ENCODE measurements at places on chromosomes 1 and 21.

- DNase-seq = no peak
Observed at GRCh38 chr1:119682141-119682540, 29.6 kb upstream of the PHGDH start.

- no peak for DNase-seq
Observed at GRCh38 chr1:152185544-152186391, 26.7 kb upstream of the RPTN start.

DNA sequence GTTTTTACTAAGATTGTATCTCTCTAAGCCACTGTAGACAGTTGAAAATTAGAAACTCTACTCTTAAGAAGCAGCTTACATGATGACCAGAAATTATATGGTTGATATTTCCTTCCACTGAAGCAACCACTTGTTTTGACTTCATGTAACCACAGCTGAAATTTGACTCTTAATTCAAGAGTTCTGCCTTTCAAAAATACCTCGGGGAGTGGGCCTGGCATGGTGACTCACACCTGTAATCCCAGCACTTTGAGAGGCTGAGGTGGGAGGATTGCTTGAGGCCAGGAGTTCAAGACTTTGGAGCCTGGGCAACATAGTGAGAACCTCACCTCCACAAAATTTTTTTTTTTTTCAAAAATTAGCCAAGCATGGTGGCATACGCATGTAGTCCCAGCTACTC, 4.3 kb downstream of the AMPD1 start:
- DNase-seq = no peak

DNA sequence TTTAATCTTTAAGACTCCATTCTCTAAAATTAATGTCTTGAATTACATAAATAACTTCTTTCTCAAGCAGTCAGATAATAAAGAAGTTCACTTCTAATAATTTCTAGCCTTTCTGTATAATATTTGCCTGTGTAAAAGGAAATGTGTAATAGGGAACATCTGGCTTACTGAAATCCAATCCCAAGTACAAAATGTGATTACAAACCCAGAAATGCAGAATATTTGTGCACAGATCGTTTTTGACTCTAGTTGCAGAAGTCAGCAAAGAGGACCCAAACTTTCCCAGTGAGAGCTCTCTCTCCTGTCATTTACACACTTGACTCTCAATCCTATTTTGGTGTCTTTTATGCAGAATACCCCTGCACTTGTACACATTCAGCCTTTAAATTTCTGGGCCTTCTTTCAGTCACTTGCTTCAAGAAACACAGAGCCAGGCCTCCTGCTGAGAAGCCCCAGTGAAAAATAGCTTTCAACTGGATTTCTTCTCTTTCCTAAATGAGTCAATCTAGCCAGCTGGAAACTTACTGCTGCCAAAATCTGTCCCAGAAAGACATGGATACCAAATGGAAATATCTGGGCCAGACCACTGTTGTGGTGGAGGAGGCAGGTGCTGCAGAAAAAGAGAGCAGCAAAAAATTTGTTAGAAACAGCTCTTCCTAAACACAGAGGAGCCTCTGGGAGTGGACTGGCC, 68.5 kb upstream of the ADAM30 start:
- DNase-seq = no peak

GRCh38 chr1:3244927-3245315, 175.9 kb downstream of the PRDM16 start:
- DNase-seq = no peak

DNA sequence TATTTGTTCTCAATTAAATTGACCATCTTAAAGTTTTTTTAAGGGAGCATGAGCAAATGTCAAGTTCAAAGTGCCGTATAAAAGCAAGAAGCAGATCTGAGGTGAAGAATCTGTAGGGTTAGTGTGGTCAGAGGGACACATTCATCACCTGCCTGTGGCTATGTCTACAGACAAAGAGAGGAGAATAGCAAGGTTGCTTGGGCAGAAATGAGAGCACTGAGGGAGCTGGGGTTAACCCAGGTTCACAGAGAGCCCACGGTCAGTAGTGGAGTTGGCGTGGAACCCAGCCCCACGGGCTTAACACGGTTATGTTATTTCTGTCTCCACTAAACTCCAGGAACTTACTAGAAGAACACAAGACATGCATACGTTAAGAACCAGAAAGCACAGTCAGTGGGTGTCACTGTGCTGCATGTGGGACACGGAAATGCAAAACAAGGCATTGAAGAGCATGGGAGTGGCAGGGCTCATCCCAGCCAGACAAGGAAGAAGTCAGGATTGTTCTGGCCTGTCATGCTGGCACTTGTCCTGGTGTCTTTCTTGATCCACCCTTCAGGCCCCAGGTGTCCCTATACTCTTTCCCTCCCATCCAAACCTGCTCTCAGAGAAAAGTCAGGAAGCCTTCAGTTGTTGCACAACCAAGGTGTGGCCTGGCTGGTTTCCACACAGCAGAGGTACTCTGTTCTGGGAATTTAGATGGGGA, 95.5 kb upstream of the IVNS1ABP start:
- no peak for DNase-seq

DNA sequence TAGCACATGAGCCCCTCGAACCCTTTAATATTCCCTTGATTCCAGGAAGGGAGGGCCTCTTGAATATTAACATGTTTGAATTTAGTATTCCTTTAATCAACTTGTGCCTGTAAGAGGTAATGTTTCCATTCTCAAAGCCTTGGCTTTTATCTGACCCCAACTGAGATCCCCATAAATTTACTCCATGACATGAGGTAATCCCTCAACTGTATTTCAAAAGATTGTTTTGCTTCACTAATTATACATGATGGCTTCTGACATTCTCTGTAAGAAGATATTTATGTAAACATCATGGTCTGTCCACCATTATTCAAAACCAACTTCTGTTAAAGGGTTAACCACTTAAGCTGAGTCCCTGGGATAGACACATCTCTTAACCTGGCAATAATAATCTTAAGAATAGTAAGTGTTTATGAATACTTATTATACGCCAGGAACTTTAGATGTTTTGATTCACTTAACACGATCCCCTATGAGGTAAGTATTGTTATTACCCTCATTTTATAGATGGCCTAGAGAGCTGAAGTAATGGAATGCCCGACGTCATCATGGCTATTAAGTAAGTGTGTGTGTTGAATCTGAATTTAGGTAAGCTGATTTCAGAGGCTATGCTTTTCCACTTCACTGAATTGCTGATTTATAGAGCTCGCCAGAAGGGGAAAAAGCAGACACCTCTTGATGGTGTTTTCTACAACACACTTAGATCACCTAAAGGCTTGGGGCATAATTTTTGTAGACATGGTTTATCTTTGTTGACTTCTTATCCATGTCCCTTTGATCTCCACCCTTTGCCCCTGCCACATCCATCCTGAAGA, 11.1 kb downstream of the KRTAP19-1 start:
- no peak for DNase-seq

- peak; percentile 41 for DNase-seq
Observed at GRCh38 chr1:154970631-154971340, at the start of gene SHC1. Gene SHC1 (minus strand): TSS chr1:154970747. CDS start chr1:154970526, 221 bp downstream.

GRCh38 chr1:212132025-212132424, 96.5 kb downstream of the DTL start:
- DNase-seq = no peak

GRCh38 chr1:153444078-153444477, 16.4 kb downstream of the S100A7 start:
- no peak for DNase-seq

DNA sequence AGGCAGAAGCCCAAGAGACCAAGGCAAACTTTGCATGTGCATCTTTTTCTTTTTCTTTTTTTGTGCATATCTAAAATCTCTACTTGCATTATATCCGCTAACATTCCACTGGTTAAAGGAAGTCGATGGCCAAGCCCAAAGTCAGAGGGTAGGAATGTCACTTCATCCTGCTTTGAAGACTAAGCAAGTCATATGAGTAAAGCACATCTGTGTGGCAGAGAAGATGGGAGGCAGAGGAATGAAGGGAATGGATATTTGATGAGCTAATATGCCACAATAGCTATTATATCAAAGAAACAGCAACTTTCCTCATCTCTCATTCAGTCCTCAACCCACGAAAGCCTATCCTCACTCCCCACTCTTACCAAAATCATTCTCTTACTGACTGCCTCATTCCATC, 59.3 kb downstream of the RNF220 start:
- no peak for DNase-seq

- DNase-seq = no peak
Observed at GRCh38 chr1:59285691-59286090, 11.2 kb upstream of the FGGY start.

GRCh38 chr1:11875094-11875493, 16.3 kb upstream of the NPPB start:
- DNase-seq = no peak

DNA sequence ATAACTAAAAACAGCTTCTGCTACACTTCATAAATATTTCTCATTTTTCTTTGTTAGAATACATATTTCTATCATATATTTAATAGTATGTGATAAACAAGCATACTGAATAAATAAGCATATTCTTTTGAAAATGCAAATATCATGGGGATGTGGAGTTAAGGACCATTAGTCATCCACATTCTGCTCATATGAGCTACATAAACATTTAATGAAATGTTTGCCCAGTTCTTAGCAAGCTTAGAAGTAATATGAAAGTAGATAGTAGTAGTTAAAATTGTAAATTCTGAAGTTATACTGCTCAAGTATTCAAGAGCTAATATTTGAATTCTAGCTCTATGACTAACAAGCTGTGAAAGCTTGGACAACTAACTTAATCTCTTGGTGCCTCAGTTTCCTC, 10.1 kb upstream of the GORAB start:
- no peak for DNase-seq

DNA sequence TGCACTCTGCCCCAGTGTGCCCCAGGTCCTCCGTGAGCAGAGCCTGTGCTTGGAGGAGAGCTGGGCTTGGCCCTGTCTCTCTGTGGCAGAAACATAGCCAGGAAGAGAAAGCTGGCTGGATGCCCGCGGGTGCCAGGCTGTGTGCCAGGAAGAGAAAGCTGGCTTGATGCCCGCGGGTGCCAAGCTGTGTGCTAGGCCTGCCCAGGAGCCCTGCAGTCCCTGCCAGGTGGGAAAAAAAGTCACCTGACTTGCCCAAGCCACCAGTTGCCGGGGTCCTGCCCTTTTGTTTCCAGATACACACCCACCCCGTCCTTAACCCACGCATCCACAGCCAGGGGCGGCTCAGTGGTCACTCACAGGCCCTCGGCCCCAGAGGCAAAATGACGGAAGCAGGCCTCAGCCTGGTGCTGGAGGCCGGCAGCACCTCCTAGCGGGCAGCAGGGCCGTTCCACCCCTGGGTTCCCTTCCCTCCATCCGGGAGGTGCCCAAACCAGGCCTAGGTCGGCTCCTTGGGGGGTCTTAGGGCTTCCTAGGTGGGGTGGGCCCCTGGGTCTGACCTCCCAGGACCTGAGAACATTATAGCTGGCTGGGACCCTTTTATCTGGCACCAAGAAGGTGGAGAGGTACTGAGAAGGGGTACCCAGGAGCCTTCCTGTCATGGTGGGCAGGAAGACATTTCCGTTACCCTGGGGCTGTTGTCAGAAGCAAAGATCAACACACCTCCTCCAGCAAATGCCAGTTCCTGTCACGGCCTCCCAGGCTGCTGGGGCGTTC, 9.1 kb downstream of the ITGB2 start:
- DNase-seq = no peak

- no peak for DNase-seq
Observed at GRCh38 chr1:29875557-29876028, 639.3 kb downstream of the PTPRU start.

DNA sequence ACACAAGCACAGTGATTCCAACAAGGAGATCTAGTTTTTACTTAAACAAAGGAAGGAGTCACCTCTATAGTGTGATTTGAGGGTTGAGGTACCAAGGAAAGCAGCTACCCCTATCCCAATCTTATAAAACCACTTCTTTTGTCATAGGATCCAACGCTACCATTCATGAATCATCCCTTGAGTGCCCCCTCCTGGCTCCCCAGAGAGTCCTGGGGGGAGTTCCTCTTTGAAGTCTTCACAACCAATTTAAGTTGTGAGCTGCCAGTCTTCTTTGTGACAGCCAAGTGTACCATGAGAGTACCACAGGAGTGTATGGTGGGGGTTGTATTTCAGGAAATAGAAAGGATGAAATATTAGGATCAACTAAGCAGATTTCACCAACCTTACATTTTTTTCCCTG, 39.1 kb upstream of the NHLH2 start:
- DNase-seq = no peak

DNA sequence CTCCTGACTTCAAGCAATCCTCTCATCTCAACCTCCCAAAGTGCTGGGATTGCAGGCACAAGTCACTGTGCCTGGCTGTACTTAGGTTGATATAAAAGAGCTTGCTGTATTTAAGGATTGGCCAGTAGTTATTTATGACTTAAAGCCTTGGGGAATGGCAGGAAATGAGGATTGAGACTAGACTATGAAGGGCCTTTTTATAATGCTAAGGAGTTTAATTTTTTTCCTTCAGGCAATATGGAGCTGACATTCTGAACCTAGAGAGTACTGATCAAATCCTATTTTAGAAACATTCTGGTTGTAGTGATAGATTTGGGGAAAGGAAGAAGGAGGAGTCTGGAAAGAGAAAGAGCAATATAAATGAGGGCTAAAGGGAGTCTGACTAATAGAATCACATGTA, 44.7 kb downstream of the MSH4 start:
- DNase-seq = no peak

- DNase-seq = no peak
Observed at GRCh38 chr1:36124404-36125128, 456 bp downstream of the COL8A2 start.

DNA sequence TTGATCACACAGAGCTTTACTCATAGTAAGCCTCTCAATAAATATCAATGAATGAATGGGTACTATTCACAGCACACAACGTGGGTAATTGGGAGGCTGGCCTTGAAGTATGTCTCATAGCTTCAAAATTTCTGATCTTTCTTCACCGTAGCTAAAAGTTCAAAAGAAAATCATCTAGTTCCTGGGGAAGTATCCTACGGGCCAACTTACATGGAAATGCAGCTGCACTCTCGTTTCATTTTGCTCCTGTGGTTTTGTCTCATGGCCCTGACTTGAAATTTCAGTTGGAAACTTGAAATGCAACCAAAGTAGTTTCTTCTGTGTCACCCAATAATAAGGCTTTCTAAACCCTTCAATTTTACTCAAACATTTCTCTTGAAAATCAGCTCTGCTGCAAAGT, 76.1 kb upstream of the CNIH3 start:
- no peak for DNase-seq

GRCh38 chr1:27350663-27351540, 9.1 kb downstream of the SYTL1 start:
- no peak for DNase-seq

- DNase-seq = no peak
Observed at GRCh38 chr1:33296824-33297223, 24.1 kb downstream of the A3GALT2 start.

GRCh38 chr1:191624044-191624443, 534.2 kb upstream of the RGS18 start:
- DNase-seq = no peak

- DNase-seq = no peak
Observed at GRCh38 chr1:217605390-217605789, 25.5 kb downstream of the GPATCH2 start.

- no peak for DNase-seq
Observed at GRCh38 chr1:196690582-196690981, 38.7 kb downstream of the CFH start.

- DNase-seq = no peak
Observed at GRCh38 chr1:27100335-27101053, 54.4 kb downstream of the SLC9A1 start.

- DNase-seq = no peak
Observed at GRCh38 chr1:41160498-41161110, 81.5 kb downstream of the SCMH1 start.
